Esophagus squamous epithelium (tissue), 5 donors: ENCODE measurements at places on chromosomes 13 and 19.

DNA sequence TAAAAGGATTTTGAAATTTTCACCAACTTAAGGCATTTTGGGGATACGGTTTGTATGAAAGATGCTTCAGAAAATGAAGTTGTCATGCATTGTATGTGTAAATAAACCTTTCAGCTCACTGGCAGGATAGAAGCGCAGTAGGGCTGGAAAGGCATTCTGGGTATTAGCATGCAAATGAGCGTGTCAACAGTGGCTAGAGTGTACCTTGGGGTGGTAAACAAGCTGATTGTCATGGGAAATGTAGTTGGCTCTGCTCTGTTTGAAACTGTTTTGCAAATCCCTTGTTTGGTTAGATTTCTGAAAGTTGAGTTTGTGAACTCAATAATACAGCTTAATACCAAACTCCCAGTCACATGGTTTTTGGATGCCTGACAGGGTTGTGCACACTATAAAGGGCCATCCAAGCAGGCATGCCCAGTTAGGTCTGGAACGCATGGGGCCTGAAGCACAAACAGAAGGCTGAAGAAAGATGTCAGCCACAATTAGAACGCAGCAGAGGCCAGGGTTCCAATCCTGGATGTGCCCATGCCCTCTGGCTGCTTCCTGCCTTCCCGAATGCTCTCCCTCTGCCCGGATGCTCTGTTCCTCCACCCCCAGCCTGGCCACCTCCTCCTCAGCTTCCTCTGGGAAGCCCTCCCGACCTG is 14.6 kb downstream of the GSX1 start:
- DNase-seq, result no peak

DNA sequence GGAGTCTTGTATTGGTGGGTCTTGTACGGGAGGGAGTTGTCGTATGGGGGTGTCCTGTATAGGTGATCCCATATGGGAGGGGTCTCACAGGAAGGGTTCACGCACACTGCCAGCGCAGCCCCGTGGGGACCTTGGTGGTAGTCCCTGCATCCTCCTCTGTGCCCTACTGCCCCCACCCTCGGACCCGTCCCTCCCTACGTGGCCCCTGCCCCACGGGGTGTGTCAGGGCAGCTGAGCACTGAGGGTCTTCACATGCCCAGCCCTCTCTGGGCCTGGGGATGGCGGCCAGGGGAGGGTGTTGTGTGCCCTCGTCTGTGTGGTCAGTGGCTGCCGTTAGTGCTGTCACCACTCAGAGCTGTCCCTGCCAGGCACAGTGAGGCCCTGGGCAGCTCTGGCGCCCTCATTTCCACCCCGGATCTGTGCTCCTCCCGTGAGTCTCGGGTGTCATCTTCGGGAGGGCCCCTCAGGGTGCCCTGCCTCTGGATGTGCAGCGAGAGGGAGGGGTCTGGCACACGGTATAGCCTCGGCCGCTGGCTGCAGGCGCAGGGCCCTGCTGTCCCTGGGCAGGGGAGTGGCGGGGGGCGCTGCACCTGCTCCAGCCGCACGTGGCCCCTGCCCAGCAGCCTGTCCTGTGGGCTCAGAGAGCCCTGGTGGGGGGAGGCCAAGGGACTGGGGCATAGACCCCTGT is 16.0 kb upstream of the GNA15 start:
- DNase-seq, result no peak

- DNase-seq, result no peak
Measured at GRCh38 chr19:50580970-50581634, 12.9 kb upstream of the LRRC4B start.

DNA sequence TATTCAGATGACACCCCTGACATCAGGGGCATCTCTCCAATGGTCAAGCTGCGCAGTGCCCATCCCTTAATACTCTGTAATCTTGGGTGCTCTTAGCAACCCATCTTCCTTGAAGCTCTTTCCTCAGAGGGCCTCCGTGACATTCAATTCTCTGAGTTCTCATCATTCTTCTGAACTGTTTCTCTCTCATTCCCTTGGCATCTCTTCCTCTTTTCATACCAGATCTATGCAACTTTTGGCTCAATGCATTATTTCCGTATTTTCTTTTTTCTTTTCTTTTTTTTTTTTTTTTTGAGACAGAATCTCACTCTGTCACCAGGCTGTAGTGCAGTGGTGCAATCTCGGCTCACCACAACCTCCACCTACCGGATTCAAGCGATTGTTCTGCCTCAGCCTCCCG is 53.9 kb downstream of the PCDH8 start:
- no peak for DNase-seq

GRCh38 chr13:77417897-77418296 is 91.0 kb upstream of the MYCBP2 start:
- DNase-seq, result no peak

GRCh38 chr19:17499648-17500446 is 11.6 kb upstream of the PGLS start:
- DNase-seq, result no peak

DNA sequence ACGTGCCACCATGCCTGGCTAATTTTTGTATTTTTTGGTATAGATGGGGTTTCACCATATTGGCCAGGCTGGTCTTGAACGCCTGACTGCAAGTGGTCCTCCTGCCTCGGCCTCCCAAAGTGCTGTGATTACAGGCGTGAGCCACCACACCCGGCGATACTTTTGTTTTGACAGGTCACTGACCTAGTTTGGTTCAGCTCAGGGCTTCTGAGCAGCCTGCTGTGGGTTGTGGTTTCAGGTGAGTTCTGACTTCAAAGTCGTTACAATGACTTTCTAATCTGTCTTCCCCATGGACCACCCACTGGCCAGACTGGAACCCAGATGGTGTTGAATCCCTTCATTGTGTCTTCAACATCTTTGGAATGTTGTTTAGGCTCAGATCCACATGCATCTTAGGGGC is 73.8 kb downstream of the TRPM4 start:
- DNase-seq, result no peak
